Large intestine (tissue), 12 donors: ENCODE measurements at places on chromosomes 4 and X. TPM values are rescaled to one million over a fixed set of nuclear protein-coding genes. Genes with fewer than 3 reads are reported as not detected.
A peak's percentile ranks its signal among the peaks of the same experiment; 100 is the strongest.

DNA sequence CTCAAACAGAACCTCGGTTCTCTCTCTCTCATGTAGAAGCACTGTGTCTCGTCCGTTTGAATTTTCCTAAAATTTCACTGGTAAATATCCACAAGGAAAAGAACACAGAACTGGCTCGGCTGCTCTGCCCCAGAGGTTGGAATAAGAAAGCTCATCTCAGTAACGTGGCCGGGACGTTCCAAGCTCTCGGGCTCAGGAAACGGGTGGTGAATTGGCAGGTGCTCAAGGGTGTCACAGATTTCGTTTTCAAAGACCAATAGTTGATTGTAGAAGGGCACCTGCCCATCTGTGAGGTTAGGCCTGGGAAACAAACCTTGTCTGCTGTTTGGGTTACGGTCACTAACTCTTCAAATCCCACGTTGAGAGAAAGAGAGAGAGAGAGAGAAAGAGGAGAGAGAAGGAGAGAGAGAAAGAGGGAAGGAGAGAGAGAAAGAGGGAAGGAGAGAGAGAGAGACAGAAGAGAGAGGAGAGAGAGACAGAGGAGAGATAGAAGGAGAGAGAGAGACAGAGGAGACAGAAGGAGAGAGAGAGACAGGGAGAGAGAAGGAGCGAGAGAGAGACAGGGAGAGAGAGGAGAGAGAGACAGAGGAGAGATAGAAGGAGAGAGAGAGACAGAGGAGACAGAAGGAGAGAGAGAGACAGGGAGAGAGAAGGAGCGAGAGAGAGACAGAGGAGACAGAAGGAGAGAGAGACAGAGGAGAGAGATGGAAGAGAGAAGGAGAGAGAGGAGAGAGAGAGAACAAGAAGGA lies 106.6 kb downstream of the CRLF2 start:
- no peak for DNase-seq

DNA sequence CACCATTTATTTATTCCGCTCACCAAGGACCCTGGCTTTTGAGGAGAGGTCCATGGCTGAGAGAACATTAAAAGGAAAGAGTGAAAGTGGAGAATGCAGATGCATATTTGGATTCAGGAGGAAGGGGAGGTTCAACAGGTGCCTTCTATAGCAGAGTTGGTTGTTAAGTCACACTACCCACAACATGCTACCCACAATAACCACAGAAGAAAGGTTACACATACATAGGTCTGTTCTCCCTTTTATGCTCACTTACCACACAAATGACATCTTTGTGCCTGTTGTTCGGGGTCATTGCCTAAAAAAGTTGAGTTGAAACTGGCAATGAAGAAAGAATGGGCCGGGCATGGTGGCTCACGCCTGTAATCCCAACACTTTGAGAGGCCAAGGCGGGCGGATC lies 587.4 kb downstream of the RPA4 start:
- DNase-seq, result no peak

- no peak for DNase-seq
Observed at GRCh38 chrX:24590111-24590510, 57.0 kb downstream of the PCYT1B start.

GRCh38 chrX:11438380-11438723 lies 145.1 kb downstream of the AMELX start:
- no peak for DNase-seq

DNA sequence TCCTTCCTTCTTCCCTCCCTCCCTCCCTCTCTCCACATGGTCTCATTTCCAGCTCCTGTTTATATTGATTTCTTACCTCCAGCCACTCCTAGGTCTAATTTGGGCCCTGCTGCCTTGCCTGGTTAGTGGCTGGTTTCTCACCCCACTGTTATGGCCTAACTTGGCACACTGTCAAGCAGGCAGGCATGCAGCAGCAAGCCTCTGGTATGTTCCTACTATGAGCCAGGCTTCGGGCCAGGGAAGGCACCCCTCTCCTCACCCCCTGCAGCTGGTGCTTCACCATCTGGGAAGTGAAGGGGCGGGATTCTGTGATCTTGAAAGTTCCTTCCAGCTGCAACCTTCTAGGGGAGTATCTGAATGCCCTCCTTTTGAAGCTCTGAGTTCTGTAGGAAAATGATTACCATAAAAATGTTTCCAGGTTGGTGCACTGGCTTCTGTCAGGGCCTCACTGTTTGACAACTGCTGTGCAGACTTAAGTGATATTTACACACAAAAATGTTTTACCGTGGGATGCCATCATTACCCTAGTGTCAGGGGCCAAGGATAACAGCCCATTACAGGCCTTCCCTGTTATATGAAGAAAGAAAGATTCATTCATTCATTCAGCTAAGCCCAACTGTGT lies 10.1 kb upstream of the VMA21 start:
- peak; percentile 2 for DNase-seq

DNA sequence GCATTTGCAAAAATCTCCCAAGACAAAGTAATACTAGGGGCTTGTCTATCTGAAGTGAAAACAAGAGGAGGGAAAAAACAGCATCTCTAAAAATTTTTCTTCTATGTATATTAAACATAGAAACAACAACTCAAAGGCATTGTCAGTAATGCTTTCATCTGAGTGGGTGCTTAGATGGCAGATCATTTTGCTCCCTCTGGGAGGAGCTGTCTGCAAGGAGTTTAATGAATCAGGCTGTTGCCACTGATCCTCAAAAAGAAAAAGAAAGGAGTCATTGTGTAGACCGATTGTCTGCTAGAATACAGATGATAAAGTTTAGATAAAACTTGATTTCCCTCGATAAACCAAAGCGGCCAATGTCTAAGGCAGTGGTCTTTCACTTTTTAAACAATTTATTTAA lies 49.7 kb upstream of the KLHL8 start:
- DNase-seq, result peak; percentile 34

DNA sequence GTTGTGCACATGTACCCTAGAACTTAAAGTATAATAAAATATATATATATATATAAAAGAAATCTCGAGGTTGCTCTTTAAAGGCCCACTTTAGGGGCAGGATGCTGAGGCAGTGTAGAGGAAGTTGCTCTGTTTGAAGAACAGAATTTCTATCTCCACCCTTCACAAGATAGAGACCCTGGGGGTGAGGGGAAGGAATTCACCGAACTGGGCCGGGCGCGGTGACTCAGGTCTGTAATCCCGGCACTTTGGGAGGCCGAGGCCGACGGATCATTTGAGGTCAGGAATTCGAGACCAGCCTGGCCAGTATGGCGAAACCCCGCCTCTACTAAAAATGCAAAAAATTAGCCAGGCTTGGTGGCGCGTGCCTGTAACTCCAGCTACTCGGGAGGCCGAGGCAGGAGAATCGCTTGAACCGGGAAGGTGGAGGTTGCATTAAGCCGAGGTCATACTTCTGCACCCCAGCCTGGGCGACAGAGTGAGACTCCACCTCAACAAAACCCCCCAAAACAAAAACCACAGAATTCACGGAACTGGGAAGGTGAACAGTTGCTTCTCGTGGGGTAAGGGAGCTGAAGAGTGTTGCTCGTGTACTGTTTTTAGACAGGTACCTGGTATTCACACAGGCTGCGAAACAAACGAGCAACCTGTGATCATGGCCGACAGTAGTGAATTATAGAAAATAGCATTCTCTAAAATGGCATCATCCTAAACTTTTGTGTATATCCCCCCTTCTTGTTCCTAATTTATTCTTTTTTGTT lies 6.2 kb downstream of the PLAC8 start:
- no peak for DNase-seq

DNA sequence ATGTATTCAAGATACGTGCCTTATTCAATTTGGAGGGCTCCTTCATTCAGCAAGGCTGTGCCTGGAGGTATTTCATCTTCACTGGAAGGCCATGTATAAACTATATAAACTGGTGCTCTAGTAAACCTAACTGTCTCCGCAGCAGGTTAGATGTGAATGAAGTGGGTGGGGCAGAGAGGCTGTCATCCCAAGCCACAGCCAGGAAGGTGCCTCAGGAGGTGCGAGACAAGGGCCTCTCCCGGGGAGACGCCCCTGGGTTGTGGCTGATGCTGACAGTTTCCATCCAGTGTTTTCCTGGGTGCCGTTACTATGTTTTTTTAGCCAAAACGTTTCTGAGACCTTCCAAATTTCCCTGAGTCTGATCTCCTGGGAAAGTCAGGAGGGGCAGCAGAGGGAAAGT lies 221.5 kb upstream of the RPL34 start:
- DNase-seq, result no peak

Gene CFI
- 244 TPM for polyA plus RNA-seq

Gene GABRB1
- polyA plus RNA-seq, result 0.27 TPM

DNA sequence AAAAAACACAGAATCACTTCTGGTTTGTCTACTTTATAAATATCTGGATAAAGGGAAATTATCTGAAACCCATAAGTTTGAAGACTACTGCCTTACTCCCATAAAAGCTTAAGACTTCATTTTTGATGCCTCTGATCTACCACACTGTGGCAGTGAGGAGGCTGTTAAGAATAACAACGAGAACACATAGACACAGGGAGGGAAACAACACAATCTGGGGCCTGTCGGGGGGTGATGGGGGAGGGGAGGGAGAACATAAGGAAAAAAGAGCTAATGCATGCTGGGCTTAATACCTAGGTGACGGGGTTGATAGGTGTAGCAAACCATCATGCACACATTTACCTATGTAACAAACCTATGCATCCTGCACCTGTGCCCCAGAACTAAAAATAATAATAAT lies 573.7 kb downstream of the GBA3 start:
- no peak for DNase-seq

DNA sequence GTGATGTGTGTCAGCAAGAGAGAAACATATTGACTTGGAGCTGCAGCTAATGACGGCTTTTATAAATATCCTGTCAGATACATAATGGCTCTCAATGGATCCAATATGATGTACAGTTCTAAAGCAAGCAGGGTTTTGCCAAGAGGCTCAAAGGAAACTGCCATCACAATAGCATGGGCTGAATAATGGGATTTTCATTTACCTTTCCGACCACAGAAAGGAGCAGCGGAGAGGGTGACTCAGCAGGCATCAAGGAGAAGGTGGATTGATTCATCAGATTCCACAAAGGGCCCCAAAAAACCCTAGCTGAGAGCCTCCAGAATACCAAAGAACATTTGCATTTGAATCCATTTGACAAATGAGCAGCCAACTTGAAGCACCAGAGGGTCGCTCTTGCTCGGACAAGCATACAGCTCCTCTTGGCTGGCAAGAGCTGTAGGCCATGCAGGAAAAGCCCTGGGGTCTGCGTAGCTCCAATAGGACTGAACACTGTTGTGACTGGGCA lies 355.7 kb upstream of the NOCT start:
- DNase-seq, result no peak
